ENCODE measurements at places on chromosomes 6 and 20.

GRCh38 chr6:3383525-3383924, 73.3 kb downstream of the SLC22A23 start:
- DNase-seq: no peak

DNA sequence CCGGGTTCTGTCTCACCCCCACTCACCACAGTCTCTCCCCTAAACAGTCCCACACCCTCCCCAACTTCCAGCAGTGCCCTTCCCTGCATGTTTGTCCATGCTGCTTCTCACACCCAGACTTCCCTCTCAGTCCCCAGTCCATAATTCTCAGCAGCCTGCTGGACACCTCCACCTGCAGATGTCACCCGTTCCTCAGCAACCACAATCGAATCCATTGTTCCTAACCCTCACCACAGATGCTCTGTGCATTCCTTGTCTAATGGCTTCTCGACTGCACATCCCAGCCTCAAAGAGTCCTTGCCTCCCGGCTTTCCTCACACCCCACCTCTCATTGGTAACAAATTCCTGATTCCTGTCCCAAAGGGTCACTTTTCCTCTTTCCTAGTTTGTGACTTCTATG, 55.6 kb downstream of the GOPC start:
- DNase-seq: no peak

- no peak for DNase-seq
Measured at GRCh38 chr6:41836660-41837052, 49.2 kb downstream of the TOMM6 start.

- no peak for DNase-seq
Measured at GRCh38 chr6:49082611-49083010, 380.4 kb downstream of the MMUT start.

DNA sequence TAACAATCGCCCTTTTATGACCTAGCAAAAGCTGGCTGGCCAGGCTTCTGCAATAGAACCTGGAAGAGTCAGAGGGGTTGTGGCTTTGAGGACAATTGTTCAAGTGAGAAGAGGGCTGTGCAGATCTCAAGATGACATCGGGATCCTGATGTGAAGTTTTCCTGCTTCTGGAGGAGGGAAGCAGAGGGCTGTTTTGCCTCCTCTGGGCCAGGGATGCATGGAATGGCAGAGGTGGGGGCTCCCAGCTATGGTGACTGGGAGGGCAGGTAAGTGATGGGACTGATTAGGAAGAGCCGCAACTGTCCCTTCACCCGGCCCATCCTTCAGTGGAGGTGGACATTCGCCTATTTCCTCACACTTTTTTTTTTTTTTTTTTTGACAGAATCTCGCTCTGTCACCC, 43.4 kb upstream of the BLCAP start:
- no peak for DNase-seq

- DNase-seq: no peak
Measured at GRCh38 chr20:59084041-59084850, 41.7 kb upstream of the PRELID3B start.

DNA sequence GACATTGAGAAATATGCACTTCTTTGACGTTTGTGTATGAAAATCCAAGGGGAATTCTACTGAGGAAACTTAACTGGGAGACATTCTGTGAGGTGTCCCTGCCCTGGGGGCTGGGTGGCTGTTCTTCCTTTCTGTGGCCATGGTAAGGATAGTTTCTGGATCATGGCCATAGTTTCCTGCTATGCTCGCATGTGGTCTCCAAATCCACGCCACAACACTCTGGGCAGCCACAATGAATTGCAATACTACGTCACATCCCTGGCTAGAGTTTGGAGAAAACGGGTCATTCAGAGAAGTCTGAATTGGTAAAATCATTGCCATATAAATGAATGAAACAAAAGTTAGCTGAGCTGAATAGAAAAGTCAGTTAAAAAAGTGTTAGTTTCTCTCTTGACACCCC, 230.6 kb downstream of the UTRN start:
- no peak for DNase-seq

DNA sequence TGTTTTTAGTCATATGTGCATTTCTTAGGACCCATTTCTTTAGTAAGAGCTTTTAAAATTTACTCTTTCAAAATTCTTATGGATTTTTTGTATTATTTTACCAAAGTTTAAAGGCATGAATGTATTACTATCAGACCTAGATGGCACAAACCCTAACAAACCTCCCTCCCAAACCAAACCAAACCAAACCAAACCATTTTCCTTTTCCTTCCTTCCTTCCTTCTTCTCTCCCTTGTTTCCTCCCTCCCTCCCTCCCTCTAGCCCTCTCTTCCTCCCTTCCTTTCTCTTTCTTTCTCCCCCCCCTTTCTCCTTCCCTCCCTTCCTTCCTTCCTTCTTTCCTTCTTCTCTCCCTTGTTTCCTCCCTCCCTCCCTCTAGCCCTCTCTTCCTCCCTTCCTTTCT, 1001.8 kb upstream of the CITED2 start:
- no peak for DNase-seq

- DNase-seq: no peak
Measured at GRCh38 chr20:10185741-10186558, 32.7 kb upstream of the SNAP25 start.

GRCh38 chr6:32224696-32225095, 829 bp upstream of the NOTCH4 start:
- DNase-seq: no peak

DNA sequence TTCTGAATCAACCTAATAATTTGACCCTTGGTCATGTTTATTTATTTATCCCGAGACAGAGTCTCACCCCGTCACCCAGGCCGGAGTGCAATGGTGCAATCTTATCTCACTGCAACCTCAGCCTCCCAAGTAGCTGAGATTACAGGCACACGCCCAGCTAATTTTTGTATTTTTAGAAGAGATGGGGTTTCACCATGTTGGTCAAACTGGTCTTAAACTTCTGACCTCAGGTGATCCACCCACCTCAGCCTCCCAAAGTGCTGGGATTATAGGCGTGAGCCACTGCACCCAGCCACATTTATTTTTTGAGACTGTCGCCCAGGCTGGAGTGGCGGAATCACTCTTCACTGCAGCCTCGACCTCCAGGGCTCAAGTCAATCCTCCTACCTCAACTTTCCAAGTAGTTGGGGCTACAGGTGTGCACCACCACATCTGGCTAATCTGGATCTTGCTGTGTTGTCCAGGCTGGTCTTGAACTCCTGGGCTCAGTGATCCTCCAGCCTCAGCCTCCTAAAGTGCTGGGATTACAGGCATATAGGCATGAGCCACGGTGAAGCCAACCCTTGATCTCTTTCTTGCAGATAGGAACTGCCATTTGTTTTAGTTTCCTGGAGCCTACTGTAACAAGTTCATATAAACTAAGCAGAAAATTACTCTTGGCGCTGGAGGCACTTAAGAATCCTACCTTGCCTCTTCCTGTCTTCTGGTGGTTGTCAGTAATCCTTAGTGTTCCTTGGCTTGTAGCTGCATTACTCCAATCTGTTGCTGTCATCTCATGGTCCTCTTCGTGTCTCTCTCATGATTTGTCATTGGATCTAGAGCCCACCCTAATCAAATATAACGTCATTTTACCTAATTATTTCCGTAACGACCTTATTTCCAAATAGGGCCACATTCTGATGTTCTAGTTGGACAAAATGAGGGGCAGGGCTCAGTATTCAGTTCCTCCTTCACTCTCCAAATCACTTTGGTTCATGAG, 2.3 kb downstream of the RPS18 start:
- DNase-seq: no peak

DNA sequence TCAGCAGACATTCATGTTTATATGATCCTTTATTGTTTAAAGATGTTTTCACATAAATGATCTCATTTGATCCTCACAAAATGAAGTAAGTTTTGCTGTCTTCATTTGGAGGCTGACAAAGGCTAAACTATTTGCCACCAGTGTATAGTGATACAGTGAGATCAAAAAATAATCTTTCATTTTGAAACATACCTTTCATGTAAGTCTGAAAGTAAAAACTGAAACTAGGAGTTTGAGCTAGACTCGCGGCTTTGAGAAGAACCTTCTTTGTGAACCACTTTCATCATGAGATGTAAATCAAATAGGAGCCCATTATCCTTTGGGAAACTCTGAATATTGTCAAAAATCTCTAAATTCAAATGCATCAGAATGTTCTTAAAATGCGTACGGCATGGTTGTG, 40.3 kb upstream of the SPTLC3 start:
- DNase-seq: no peak

DNA sequence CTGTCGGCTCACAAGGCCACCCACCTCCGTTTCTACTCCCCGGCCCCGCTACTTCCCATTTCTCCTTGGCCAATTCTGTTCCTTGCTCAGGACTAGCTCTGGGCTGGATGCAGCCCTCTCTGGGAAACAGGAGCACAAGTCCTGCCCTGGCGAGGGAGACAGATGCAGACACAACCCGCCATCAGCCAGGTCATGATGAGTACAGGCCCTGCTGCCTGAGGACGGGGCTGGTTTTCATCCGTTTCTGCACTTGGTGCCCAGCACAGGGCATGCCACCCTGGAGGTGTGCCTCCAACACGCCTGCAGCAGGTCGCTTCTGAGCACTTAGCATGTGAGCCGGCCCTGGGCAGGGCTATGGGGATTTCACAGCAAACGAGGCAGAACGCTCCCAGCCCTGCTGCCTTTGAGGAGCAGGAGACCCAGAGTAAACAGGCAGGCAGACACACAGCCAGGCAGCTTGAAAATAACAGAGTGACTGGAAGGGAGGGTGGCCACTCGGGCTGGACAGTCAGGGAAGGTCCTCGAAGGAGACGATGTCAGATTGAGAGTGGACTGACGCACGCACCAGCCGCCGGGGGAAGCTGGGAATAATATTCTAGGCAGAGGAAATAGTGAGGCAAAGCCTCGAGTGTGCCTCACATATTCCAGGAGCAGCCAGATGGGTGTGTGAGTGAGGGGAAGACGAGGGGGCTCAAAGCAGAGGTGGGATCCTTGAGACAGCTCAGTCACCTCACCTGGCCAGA, 21.2 kb upstream of the VSTM2L start:
- DNase-seq: no peak

DNA sequence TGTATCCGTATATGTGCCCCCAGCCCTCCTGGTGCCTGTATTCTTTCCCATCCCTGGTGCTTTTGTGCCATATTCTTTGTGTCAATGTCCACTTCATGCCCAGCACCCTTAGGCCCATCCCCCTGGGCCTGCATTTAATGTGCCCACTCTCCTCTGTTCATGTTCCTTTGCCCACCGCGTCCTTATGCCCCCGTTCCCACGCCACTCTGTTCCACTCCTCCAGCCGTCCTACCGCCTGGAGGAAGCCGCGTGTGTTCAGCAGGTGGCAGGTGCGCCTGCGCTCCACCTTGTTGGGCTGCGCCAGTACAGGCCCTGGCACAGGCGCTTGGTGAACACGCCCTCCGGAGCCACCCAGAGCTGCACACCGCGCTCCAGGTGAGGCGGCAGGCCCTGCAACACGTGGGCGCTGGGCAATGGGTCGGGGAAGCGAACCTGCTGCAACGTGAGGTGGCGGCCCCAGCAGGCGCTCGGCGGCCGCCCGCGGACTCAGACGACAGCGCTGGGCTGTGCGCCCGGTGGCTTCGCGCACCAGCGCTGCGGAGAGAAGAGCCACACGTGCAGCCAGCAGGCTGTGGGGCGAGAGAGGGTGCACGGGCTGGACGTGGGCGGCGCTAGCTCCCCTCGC, 4.0 kb upstream of the FOXS1 start:
- DNase-seq: no peak

- no peak for DNase-seq
Measured at GRCh38 chr6:160507420-160507819, 156.7 kb downstream of the LPA start.

GRCh38 chr6:75166236-75166635, 39.6 kb downstream of the COL12A1 start:
- DNase-seq: no peak

- no peak for DNase-seq
Measured at GRCh38 chr20:20915844-20916243, 190.3 kb downstream of the LINC00237 start.

DNA sequence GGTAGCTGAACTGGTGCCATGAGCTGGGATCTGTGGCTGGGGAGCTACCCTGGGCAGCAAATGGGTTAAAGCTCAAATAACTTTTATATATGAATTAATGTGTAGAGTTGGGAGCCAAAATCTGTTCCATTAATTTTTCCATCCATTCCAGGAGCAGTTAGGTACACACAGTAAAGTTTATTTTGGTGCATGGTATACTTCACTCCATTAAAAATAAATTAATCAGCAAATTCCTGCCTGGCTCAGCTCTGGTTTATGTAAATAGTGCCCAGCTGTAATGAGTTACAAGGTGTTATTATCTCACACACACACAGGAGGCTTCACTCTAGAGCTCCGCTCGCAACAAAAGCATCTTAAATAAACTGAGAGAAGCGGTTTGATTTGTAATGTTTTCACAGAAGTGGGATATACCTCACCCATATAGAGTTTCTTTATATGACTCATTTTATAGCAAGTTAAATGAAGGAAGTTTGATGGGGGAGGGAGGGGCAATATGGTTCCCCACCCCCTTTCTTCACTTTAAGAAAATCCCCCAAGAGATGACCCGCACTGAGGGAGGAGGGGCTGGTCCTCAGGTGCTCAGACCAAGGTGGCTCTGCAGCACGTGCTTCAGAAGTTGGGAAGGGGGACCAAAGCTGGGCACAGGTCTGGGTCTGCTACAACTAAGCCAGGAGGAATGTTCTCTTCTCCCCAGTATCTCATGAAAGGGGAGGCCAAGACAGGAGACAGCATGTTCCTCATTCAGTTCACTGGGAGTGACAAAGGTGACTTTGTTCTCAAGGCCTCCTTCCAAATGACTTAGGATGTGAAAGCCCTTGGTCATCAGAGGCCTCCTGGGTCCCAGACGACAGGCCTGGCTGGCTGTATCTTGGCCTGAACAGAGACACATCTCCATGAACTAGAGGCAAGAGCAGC, 10.5 kb upstream of the FAM83C start:
- DNase-seq: no peak

DNA sequence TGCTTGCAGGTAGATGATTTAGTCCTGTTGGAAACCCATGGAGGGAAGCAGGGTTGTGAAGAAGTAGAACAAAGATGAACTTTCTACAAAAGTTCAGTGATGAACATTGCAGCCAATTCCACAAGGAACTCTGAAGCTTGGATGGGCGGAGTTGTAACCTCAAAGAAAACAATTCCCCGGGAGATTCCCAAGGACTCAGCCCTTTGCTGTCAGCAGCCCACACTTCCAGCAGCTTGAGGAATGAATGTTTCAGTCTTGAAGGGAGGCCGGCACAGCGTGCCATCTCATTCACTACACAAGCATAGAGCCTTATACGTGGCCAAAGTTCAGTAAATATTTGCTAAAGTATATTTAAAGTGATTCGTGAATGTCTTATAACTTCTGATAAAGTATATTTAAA, 269.4 kb downstream of the NKAIN2 start:
- DNase-seq: no peak

GRCh38 chr20:46501961-46502360, 11.4 kb downstream of the ZNF334 start:
- no peak for DNase-seq
